ENCODE measurements at places on chromosomes 5 and 9. TPM values are rescaled to one million over a fixed set of nuclear protein-coding genes. Genes with fewer than 3 reads are reported as not detected.

FLT4 gene
- 0.33 TPM for total RNA-seq

DBN1 gene
- 86.8 TPM for total RNA-seq

PLAC8L1 gene
- total RNA-seq = 0.52 TPM

WWC1 gene
- 0.99 TPM for total RNA-seq

OR1J2 gene
- 0.50 TPM for total RNA-seq

OR1Q1 gene
- not detected for total RNA-seq

SLC34A1 gene
- total RNA-seq = not detected

TMEM252 gene
- total RNA-seq = not detected

POU5F2 gene
- total RNA-seq = 1.2 TPM

PSD2 gene
- total RNA-seq = 0.17 TPM

Measured in smooth muscle cell of the pulmonary artery (primary cell).